ENCODE measurements at places on chromosomes 7 and 10.

GRCh38 chr7:603152-603951 is 83.7 kb upstream of the PDGFA start:
- no peak for DNase-seq

GRCh38 chr7:35536396-35536826 is 158.5 kb downstream of the HERPUD2 start:
- DNase-seq: no peak

- no peak for DNase-seq
Observed at GRCh38 chr10:59582058-59582457, 127.6 kb downstream of the SLC16A9 start.

DNA sequence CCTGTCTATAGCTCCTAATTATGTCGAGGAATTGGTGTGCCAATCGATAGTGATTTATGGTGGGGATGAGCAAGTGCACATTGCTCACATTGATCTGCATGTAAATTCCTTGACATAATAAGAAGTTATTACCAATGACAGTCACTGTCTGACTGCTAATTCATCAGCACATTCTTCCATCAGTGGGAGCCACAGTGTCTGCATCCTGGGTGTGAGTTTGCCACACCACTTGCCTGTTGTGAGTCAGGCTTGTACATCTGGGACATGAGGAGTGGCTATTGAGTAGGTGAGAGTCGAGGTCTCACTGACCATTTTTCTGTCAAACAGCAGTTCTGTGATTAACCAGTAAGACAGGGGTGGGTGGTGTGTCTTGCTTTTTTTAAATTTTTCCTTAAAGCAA is 263.4 kb downstream of the LRMDA start:
- no peak for DNase-seq

- DNase-seq: no peak
Observed at GRCh38 chr7:139505563-139505962, 17.9 kb upstream of the CLEC2L start.

GRCh38 chr10:15744217-15744865 is 24.6 kb upstream of the ITGA8 start:
- peak; percentile 50 for DNase-seq

DNA sequence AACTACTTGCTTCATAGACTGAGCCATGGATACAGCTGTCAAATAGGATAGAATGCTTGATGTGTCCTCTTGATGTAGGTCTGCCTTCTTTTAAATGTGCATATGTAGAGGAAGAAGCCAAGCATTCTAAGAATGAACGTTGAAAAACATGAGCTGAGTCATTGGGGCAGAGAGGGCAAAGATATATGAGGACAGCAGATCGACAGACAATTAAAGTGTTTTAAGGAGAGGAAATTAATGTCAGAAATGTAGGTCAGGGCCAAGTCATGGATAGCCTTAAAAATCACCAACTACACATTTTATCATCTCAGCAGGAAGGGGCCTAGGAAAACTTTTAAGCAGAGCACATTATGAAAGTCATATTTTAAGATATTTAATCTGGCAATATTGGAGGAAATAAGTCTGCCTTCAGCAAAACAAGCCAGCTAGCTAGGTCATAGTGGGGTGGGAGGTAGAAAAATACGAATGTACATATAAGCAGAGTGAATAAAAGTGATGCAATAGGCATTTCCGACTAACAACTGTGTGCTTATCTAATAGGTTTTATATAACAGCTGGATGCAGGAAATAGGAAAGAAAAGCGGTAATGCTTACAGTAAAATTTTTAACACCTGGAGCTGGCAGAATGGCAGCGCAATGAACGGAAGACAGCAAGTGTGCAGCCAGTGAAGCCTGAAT is 638.3 kb upstream of the TPK1 start:
- no peak for DNase-seq
